C1 segment of cervical spinal cord (tissue), 14 donors: ENCODE measurements at places on chromosomes 7 and 10.

DNA sequence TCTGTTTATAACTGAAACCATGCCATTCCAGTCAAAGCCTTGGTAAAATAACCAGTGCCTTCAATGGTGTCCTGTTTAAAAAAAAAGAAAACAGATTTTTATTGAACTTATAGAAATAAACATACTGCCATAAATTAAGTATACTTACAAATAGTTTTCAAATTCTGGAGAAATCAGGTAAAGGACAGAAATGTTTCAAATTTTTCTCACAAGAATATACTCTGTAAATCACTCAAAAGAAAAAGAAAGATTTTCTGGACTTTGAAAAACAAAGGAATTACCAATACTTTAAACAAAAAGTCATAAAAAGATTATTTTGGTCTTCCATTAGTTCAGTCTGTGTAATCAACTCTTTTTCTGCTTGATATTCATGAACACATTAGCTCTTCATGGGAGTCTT lies 23.9 kb downstream of the MRPL32 start:
- DNase-seq = no peak

GRCh38 chr7:32048970-32049491 lies 21.2 kb downstream of the PDE1C start:
- no peak for DNase-seq

DNA sequence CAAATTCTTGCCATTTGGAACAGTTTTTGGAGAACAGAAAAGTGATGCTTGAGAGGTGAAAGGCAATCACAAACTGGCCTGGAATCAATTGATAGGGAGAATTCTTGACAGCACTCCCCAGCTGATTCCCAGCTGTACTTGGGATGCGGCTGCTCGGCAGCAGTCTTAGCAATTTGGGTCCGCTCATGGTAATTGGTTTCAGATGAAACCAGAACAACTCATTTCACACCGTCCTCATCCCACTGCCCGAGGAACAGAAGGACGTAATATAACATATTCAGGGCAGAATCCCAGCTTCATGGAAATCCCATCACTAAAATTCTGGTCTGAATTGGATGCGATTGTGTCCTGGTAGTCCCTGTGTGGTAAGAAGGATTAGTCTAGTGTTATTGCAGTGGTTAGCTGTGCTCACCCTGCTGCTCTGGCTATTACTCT lies 223.3 kb upstream of the FERD3L start:
- DNase-seq = no peak

DNA sequence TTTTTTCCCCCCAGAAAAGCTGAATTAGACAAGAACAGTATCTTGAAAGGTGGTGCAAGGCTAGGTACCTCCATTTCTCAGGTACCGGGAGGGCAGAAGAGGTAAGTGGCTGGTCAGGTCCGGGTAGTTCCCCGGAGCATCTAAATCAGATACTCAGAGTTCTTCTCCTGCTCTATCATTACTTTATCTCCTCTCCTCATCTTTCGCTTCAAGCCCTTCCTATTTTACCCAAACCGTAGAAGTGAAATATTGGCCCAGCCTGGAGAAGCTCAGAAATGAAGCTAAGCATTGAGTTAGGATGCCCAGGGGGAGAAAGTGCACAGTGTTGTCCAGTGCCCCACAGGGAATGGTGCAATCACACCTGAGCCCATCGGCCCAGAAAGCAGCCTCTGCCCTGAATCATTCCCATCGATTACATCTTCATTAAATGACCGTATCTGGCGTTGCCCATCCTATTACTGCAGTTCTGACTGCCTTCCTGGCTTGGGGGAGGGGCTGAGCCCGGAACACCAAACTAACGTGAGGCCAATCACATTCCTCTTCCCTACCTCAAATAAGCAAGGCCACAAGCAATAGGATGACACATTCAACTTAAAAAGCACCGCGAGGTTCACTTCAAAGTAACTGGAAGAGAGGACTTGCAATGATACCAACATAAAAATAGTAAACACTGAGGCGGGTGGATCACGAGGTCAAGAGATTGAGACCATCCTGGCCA lies 116.5 kb downstream of the PRPF18 start:
- DNase-seq = no peak

DNA sequence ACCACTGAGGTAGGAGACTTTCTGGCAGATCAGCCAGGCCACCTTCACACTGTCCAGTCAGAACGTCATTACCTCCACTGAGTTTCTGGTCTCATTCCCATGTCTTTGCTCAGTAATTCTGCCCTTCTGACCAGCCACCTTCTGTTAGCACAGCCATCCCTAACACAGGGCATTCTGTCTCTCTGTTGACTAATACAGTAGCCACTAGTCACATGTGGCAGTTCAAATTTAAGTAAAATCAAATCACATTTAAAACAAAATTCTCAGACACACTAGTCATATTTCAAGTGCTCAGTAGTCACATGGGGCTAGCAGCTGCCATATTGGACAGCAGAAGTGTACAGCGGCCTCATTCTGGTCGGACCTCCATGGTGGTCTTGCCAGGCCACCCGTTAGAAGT lies 7.4 kb downstream of the CPSF4 start:
- no peak for DNase-seq

- no peak for DNase-seq
Measured at GRCh38 chr10:90352288-90352687, 505.6 kb downstream of the HTR7 start.

DNA sequence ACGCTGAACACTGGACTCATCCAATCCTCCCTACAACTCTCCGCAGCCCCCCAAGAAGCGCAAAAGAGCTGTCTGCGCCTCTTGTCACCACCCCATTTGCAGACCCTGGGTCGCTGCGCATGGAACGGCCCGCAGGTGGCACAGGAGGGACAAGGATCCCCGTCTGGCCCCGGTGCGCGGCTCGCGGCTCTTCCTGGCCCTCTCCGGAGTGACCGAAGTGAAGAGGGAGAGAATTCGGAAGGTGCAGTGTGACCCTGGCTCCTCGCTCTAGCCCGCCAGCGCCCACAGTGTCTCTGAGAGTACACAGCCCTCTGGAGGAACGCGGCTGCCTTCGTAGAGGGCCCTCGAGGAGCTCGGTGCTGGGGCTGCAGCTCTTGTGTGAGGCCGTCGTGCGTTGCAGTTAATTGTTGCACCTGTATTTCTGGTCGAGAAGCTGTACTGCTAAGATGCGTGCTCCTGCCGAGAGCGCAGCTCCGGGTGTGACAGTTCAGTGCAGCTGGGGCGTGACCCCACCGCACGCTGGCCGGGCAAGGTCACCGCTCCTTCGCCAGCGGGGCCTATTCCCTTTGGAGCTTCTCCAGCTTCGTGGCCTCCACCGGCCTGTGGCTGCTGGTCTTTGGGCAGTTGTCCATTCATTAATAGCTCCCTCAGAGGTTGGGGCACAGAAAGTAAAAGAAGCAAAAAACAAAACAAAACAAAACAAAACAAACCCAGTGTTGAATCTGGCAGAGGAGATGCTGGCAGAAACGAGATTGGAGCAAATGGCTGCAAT lies 119.0 kb downstream of the SEC23IP start:
- no peak for DNase-seq

GRCh38 chr10:72702868-72703581 lies 11.1 kb downstream of the MCU start:
- DNase-seq = no peak

GRCh38 chr10:79406683-79407422 lies 38.6 kb downstream of the ZCCHC24 start:
- DNase-seq = no peak

- no peak for DNase-seq
Measured at GRCh38 chr10:23643111-23643780, 204.4 kb downstream of the OTUD1 start.

DNA sequence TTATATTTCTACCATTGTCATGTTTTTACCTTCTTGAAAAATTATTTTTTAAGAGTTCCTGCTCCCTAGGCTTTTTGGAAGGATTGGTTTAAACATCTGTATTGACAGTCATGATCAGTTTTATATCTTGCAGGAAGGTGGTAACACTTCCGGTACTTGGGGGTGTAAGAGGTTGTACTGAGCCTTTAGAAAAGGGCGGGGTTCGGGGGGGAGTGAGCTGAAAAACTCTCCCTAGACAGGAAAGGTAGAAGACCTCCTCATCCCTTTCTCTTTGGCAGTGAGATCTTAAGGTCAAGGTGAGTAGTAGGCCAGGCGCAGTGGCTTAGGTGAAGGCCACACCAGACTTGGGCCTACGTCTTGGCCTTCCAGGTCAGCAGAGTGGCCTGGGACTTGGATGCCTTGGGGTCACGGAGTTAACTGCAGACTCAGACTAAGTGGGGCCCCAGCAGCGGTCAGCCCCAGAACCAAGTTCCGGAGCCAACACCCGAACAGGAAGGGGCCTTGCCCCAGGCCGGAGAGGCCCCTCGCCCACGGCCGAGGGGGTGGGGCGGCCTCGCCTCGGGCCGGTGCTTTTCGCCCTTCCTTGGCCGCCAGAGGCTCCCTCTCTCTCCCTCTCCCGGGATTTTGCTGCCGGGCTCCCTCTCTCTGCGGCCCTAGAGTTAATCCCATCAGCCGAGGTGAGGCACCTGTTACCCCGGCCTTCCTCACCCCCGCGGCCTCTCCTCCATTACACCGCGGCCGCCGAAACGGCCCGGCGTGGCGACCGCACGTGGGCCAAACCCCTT lies at the start of gene PPP1R9A:
PPP1R9A (plus strand) TSS at position 569 of the 785 bp plus-strand sequence. CDS start 2,520 bp downstream, outside the sequence.
- DNase-seq = peak; percentile 74

GRCh38 chr10:20485554-20485953 lies 411.6 kb downstream of the NEBL start:
- DNase-seq = no peak

- DNase-seq = peak; percentile 10
Measured at GRCh38 chr7:1693991-1694524, 24.0 kb downstream of the ELFN1 start.

DNA sequence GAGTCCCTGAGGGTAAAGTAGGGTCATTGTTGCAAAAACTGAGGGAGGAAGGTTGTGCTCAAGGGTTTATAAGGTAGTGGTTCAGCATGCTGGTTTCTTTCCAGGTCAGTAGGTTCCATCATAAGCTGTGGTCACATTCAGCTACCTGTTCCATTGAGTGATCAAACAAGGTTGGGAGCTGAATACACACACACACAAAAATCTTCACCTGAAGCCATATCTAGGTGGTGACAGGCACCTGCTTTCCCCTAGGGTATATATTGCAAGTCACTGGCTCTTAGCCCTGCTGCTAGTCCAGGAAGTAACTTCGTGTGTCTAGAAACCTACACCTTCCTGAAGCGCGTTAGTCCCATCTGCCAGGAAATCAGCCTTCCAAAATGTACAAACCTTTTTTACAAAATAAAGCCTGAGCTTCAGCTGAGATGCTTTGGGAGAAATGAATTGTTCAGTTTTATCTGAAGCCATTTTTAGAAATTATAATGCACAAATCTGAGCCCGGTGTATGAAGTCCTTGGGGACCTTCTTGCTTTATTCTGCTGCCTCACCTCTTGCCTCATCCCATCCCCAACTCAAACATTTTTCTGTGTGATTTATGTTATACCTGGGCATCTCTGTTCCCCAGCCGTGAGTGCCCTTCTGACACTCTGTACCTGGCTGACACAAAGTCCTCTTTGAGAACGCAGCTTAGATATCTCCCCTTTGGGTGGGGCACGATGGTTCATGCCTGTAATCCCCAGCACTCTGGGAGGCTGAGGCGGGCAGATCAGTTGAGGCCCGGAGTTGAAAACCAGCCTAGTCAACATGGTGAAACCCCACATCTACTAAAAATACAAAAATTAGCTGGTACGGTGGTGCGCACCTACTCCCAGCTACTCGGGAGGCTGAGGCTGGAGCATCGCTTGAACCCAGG lies 10.6 kb upstream of the LAMTOR4 start:
- DNase-seq = no peak

- no peak for DNase-seq
Measured at GRCh38 chr7:52283335-52283734, 752.1 kb upstream of the POM121L12 start.

GRCh38 chr10:32263300-32263699 lies 83.7 kb downstream of the EPC1 start:
- DNase-seq = no peak

DNA sequence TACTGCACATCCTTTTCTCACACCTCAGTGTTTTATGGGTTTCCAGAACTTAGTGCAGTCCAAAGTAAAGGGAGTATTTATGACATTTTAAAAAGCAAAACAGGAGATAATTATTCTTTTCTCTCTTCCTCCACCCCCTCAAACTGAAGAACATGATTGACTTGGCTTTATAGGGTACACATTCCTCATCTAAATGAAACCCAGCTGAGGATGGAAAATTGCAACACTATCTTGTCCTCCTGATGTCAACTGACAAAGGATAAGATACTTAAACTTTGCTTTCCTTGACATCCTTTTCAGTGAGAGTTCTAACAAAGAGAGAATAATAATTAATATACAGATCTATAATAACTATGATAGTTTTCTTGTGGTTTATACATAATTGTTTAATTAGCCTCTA lies 299.1 kb downstream of the BBS9 start:
- no peak for DNase-seq

GRCh38 chr7:100745184-100745583 lies 11.8 kb downstream of the ZAN start:
- no peak for DNase-seq

DNA sequence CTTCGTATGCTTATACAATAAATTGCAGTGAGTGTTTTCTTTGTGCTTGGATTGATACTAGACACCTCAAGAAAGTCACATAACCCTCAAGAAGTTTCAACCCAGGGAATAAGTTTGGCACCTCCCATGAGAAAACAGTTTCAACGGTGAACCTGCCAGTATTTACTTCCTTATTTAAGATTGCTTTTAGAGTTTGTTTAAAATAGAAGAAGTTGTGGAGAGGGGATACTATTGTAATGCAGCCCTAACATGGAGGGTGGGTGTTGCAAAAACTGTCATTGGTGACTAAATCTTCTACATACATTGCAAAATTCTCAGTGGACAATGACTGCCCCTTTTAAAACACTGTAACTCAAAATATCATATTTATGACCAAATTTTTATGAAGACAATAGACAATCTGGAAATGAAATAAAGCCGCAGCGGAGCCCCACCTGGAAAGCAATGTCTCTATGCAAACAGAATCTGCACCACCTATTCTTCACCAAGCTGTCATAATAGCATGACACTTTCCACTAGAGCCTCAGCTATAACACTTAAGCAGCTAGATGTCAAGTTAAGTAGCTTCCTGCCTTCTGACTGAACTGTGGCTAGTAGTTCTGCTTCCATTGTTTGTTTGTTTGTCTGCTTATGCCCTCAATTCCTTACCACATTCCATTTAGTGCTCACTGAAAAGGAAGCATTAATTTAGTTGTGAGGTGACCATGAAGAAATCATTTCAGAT lies 98.2 kb downstream of the MDFIC start:
- DNase-seq = no peak

DNA sequence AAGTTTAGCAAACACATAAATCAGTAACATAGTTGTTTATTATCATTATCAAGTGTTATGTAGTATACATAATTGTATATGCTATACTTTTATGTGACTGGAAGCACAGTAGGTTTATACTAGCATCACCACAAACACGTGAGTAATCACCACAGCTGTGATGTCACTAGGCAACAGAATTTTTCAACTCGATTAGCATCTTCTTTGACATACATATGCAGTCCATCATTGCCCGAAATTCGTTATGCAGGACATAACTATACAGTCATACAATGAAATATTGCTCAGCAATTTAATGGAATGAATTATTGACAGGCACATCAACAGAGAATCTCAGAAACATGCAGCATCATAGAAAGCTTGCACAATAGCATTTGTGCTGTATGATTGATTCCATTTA lies 77.7 kb downstream of the LSM5 start:
- no peak for DNase-seq

- no peak for DNase-seq
Measured at GRCh38 chr7:82362129-82362706, 81.4 kb downstream of the CACNA2D1 start.

- DNase-seq = no peak
Measured at GRCh38 chr10:8852546-8852945, 798.1 kb downstream of the GATA3 start.
